ENCODE measurements at places on chromosomes 11 and 22. TPM values are rescaled to one million over a fixed set of nuclear protein-coding genes. Genes with fewer than 3 reads are reported as not detected.

TUBA8 gene
- 0.34 TPM for total RNA-seq

TPBGL gene
- total RNA-seq = 0.33 TPM

MAML2 gene
- total RNA-seq = 8.0 TPM

ESAM gene
- not detected for total RNA-seq

SLC25A45 gene
- total RNA-seq = 3.8 TPM

MMP27 gene
- not detected for total RNA-seq

Data from melanocyte of skin (primary cell).